NCI-H774 (cell line): ENCODE measurements at places on chromosomes 1 and 21.

DNA sequence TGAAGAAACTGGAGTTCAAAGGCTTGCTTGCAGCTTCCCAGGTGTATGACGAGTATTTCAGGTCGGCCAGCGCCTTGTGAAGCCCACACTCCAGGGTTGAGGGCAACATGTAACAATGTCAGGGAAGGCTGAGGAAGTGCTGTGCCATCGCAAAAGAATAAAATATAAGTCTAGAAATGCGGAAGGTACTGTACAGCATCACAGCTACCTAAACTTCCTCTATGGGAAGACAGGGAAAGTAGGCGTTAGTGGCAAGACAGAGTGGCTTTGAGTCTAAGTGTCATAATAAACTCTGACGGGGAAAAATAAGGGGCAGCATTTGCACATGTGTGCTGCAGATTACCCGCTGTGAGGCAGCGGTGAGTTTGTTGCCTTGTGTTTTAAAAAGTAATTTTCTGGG lies 28.9 kb downstream of the DOP1B start:
- DNase-seq, result no peak

DNA sequence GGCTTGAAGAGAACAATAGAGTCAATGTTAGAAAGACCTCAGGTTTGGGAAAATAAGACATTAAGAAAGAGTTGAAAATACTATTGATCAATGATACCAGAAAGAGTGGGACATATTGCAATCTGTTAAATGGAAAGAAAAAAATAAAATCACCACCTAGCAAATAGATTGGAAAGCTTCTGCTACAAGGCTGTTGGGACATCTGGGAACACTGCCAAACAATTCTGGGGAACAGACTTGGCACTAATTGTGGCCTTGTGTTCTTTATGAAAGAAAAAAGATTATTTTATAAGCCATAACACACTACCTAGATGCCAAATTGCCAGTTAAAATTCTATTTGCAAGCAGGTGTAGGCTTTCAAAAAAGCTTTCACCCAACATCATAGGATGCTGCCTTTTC lies 137.8 kb downstream of the TSEN15 start:
- no peak for DNase-seq

DNA sequence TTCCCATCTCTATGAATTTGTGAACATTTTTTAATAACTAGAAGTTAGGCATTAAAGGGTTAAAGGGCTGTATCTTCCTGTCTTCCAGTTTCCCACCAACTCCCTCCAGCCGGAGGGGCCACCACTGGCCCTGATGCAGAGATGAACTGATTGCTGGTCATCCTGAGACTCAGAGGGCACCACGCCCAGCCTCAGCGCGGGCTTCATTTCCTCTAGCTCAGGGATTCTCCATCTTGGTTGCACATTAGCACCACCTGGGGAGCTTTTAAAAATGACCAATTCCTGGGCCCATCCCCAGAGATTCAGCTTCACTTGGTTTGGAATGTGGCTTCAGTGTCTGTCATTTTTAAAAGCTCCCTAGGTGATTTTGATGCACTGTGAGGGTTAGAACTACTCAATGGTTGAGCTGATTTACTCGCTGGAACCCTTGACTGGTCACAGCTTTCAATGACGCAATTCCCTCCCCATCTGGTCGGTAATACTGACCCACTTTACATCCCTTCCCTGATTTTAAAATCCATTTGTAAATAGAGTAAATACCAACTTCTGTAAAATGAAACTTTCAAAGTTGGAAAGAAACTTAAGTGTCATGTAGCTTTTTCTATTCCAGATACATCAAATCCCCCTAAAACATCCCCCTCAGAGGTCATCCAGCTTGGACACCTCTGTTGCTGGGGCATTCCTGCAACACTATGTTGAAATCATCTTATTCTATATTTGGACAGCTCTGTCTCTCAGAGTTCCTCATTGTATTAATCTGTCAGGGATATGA lies 5.1 kb downstream of the NAV1 start:
- no peak for DNase-seq

- no peak for DNase-seq
These were observed 160.5 kb downstream of the CASZ1 start for GRCh38 chr1:10635992-10636391.

GRCh38 chr1:158323866-158324265 lies 7.5 kb downstream of the CD1B start:
- no peak for DNase-seq

DNA sequence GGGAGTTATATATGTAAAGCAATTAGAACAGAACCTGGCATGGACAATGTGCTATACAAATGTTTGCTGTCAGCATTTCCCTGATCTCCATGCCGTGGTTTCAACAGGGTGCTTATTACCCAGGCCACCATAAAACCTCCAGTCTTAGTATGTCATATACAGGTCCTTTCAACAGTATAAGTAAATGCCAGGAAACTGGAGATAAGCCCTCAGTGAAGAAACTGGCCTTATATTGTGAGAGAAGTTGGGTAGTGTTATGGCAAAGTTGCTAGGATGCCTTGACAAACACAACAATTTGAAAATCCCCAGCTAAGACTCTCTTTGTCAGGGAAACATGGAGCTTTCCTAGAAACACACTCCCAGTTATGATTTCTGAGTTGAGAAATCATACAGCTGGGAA lies 850.2 kb upstream of the ADAMTS5 start:
- DNase-seq, result no peak

DNA sequence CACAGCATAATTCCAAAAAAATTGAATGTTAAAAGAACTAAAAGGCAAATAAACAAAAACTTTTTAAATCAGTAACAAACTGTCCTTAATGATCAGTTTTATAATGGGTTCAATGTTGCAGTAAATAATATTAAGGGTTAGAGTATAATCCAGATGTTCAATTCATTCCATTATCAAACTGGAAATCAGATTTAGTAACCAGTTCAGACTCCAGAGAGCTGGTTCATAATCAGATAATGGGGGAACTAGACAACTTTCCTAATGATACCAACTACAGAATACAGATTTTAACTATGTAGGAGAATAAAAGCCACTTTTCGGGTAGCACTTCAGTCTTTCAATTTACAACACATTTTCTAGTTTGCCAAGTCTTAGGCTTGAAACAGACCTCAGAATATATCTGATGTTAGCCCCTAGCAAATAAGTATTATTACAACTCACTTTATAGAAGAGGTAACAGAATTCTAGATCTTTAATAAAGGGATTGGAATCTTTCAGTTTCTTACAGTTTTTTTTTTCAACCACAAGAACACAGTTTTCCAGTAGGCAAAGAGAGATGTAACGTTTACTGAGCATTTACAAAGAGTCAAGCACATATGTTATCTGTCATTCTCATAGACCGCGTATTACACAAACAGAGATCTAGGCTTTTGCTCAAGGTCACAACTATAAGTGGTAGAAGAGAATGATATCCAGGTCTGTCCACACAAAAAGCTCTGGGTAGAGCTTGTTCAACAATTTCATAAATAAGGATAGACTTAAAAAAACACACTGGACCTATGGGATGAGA lies 1.9 kb upstream of the DCAF6 start:
- no peak for DNase-seq

DNA sequence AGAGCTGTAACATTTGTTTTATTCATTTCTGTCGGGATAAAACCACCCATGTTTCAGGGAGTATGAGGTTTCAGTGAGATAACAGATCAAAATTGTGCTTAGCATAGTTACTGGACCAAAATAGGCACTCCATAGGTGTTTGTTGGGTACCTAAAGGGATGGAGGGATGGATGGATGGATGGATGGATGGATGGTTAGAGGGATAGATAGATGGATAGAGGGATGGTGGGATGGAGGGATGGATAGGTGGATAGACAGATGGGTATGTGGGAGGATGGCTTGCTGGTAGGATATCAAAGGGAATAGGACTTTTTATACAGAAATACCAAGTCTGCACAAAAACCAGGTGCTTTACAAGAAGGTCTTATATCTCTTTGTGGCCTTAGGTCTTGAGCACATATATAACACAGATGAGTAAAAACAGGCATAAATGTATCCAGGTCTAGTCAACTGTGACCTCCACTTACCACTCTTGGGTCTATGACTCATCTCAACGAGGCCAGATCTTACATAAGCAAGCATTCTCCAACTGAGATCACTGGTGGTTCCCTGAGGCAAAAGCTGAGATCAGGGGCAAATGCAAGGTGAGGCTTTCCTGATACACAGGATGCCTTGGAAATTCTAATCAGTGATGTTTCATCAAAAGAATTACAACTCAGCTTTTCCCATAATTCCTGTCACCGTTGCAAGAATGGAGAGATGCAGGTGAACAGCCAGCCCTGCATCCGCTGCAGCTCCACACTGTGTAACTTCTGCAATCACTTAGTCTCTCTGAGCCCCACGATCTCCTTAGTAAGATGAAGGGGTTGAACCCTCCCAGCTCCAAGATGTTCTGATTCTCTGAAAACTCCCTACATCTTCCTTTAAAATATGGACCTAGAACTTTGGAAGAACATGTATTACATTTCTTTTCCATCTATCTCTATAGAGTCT lies 32.0 kb downstream of the PTAFR start:
- DNase-seq, result no peak

GRCh38 chr1:113219828-113220227 lies 146.8 kb downstream of the LRIG2 start:
- DNase-seq, result no peak
